ENCODE measurements at places on chromosomes 5 and 9. TPM values are rescaled to one million over a fixed set of nuclear protein-coding genes. Genes with fewer than 3 reads are reported as not detected.

Gene AOPEP
- total RNA-seq = 210 TPM

Gene NR5A1
- total RNA-seq = not detected

Gene ABCA1
- 5.0 TPM for total RNA-seq

Gene PCDHGC5
- not detected for total RNA-seq

Gene GIN1
- total RNA-seq = 5.3 TPM

Gene MCTP1
- total RNA-seq = 6.8 TPM

Gene CDH12
- total RNA-seq = not detected

Gene SPINK6
- not detected for total RNA-seq

Gene DAB2IP
- total RNA-seq = 10.3 TPM

Gene KCNMB1
- not detected for total RNA-seq

Gene IFNA17
- total RNA-seq = not detected

Gene TIMD4
- 1.2 TPM for total RNA-seq

Gene DMRTA1
- 0.63 TPM for total RNA-seq

Gene MYORG
- 6.2 TPM for total RNA-seq

Gene BTNL9
- 1.3 TPM for total RNA-seq

Gene NEURL1B
- 2.9 TPM for total RNA-seq

Gene TLR4
- 0.13 TPM for total RNA-seq

Gene PCA3
- not detected for total RNA-seq
